ENCODE measurements at places on chromosomes 3 and 15. TPM values are rescaled to one million over a fixed set of nuclear protein-coding genes. Genes with fewer than 3 reads are reported as not detected.

CCR2 gene
- not detected for total RNA-seq

FAM3D gene
- total RNA-seq, result not detected

FILIP1L gene
- total RNA-seq, result 58.1 TPM

DNA sequence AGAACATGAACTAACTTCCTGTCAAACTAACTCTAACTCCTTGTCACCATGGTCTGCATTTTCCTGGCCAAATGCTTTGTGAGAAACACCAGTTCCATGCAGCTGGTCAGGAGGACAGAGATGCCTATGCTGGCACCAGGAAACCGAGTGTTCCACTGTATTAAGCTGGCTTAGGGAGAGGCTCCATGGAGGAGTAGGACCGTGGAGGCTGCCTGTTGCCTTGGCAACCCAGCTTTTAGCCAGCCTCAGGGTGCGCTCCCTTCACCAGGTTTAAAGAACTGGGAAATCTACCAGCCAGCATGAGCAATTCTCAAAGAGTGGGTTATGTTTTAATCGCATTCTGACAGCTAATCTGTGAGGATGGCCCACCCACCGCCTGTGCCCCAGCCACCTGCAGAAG is 394.1 kb downstream of the OCA2 start:
- H3K4me1 ChIP-seq, result no peaks in the 10 kb centered on the region
- H3K27me3 ChIP-seq, result no peaks in the 10 kb centered on the region
- no peak for DNase-seq
- no peaks in the 10 kb centered on the region for H3K36me3 ChIP-seq
- H3K27ac ChIP-seq, result no peak overlapping the region
- no peak overlapping the region for H3K4me3 ChIP-seq

- no peak overlapping the region for H3K4me3 ChIP-seq
- no peaks in the 10 kb centered on the region for H3K4me1 ChIP-seq
- peak overlapping the region; percentile 10 for H3K27ac ChIP-seq
- H3K27me3 ChIP-seq, result no peaks in the 10 kb centered on the region
- H3K36me3 ChIP-seq, result no peaks in the 10 kb centered on the region
Measured at GRCh38 chr15:57031605-57032004, 113.2 kb downstream of the TCF12 start.

GRCh38 chr15:41987246-41987924 is 15.0 kb upstream of the EHD4 start:
- H3K36me3 ChIP-seq, result no peaks in the 10 kb centered on the region
- no peaks in the 10 kb centered on the region for H3K4me1 ChIP-seq
- no peak overlapping the region for H3K27ac ChIP-seq
- H3K4me3 ChIP-seq, result no peak overlapping the region
- no peak for DNase-seq
- H3K27me3 ChIP-seq, result no peaks in the 10 kb centered on the region

GRCh38 chr15:75138016-75138999 is 63.4 kb upstream of the C15orf39 start:
- H3K27ac ChIP-seq, result no peak overlapping the region
- no peak overlapping the region for H3K4me3 ChIP-seq
- no peaks in the 10 kb centered on the region for H3K4me1 ChIP-seq
- no peaks in the 10 kb centered on the region for H3K27me3 ChIP-seq
- no peaks in the 10 kb centered on the region for H3K36me3 ChIP-seq
- DNase-seq, result no peak

GRCh38 chr15:100651253-100651652 is 48.9 kb downstream of the ASB7 start:
- H3K27me3 ChIP-seq, result no peaks in the 10 kb centered on the region
- no peak overlapping the region for H3K4me3 ChIP-seq
- no peak for DNase-seq
- H3K36me3 ChIP-seq, result no peaks in the 10 kb centered on the region
- no peaks in the 10 kb centered on the region for H3K4me1 ChIP-seq

DNA sequence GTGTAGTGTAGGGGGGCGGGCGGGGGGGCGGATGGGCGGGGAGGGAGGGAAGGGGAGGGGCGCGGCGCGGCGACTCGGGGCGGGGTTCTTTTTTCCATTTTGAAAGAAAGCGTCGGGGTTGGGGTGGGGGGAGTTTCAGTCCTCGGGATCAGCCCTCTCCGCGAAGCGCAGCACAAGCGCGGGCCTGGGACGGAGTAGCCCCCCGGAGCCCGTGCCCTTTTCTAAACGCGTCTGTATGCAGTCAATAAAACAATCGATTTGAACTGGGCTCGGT is 6.1 kb downstream of the ISLR2 start:
- peak overlapping the region; percentile 80 for H3K27ac ChIP-seq
- no peaks in the 10 kb centered on the region for H3K36me3 ChIP-seq
- peak overlapping the region; percentile 48 for H3K4me3 ChIP-seq
- H3K4me1 ChIP-seq, result no peaks in the 10 kb centered on the region
- no peak for DNase-seq

- no peak overlapping the region for H3K27ac ChIP-seq
- no peak for DNase-seq
- no peaks in the 10 kb centered on the region for H3K27me3 ChIP-seq
- H3K36me3 ChIP-seq, result no peaks in the 10 kb centered on the region
Measured at GRCh38 chr3:182182531-182182968, 470.8 kb downstream of the SOX2 start.

DNA sequence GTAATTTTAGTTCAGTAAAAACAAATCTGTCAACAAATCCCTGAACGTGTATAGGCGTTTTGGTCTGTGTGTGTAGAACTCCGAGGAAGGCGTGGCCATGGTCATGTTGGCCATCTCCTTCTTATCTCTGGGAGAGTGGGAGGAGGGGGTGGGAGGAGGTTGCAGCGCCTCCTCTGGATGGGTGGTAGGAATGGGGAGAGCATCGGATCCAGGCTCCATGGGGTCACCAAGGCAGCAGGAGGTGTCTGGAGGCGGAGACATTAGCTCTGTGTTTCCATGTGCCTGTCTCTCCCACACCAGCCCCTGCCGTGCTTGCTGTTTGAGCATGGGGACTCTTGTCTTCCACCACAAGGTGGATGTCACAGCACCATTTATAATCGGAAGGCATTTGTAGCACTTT is 34.5 kb upstream of the TRPM1 start:
- H3K27ac ChIP-seq, result no peak overlapping the region
- H3K4me1 ChIP-seq, result no peaks in the 10 kb centered on the region
- H3K4me3 ChIP-seq, result no peak overlapping the region
- no peaks in the 10 kb centered on the region for H3K36me3 ChIP-seq

DNA sequence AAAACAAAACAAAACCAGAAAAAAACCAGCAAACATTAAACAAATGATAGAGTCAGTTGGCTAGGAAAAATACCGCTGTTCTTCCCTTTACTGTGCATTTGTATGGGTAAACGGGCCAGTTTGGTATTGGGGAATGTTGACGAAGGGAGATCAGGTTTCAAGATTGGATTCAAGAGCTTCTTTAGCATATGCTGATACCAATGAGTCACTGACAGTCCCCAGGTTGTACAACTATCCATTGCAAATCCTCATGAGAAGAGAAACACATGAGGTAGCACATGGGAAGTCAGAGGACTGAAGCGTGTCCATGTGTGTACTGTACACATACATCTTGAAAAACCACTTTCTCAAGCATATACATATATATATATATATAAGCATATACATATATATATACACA is 25.6 kb downstream of the TIGIT start:
- no peaks in the 10 kb centered on the region for H3K27me3 ChIP-seq
- no peak for DNase-seq
- no peaks in the 10 kb centered on the region for H3K4me1 ChIP-seq
- no peak overlapping the region for H3K27ac ChIP-seq
